Retinal pigment epithelial cell (primary cell): ENCODE measurements at places on chromosomes 16 and 17.

DNA sequence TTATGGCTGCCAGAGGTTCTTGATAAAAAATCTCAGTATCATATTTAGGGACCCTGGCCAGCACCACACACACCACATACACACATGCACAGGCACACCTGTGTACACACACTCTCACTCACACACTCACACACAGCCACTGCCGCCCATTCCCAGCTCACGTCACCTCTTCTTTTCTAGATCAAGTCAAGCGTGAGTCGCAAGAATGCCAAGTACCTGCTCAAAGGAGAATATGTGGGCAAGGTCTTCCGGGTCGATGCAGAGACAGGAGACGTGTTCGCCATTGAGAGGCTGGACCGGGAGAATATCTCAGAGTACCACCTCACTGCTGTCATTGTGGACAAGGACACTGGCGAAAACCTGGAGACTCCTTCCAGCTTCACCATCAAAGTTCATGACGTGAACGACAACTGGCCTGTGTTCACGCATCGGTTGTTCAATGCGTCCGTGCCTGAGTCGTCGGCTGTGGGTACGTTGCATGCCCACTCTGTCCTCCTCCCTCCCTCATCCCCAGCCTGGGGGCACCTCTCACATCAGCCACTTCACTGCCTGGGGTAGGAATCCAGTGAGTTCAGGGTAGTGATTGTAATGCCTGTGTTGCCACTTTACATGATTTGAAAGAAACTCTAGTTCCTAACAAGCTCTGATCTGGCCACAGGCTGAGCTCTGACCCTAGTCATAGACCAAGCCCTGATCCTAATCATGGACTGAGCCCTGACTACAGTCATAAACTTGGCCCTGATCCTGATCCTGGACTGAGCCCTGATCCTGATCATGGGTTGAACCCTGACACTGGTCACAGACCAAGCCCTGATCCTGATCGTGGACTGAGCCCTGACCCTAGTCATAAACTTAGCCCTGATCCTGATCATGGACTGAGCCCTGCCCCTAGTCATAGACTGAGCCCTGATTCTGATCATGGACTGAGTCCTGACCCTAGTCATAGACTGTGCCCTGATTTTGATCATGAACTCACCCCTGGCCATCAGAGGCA, 20.4 kb downstream of the CDH5 start:
- DNase-seq: no peak

DNA sequence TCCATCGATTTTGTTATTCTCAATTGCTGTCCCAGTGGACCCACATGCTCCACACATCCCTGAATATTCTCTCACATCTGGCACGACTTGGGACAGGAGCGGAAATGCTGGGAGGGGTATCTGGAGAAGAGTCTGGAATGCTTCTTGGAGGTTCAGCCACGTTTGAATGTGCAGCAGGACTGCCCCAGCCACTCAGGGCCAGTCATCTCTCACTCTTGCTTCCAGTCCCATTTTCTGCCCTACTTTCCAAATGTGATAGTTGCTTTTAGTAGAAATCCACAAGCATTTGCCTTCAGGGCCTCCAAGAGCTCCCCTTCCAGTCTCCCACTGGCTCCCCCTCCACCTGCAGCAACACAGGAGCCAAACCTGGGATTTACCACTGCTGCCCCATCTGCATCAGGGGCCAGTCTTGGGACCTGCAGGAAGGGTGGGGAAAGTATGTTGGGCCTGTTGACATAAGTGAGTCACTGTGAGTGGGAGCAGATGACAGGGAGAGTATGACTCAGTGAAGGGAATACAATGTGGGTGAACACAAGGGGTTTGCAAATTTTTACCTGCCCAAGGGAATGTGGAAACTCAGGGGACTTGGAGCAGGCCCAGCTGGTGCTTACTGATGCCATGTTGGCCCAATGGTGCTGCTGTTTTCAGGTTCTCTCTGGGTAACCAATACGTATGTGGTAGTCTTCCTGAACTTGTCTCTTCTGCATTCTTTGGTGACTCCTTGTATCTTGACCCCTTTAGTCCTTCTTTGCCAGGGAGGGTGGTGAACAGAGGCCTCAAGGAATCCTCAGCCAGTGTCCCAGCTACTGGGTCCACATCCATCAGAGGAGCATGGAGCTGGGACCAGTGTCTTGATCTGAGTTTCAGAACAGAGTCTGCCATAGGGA, 78.8 kb upstream of the CRHR1 start:
- DNase-seq: no peak

DNA sequence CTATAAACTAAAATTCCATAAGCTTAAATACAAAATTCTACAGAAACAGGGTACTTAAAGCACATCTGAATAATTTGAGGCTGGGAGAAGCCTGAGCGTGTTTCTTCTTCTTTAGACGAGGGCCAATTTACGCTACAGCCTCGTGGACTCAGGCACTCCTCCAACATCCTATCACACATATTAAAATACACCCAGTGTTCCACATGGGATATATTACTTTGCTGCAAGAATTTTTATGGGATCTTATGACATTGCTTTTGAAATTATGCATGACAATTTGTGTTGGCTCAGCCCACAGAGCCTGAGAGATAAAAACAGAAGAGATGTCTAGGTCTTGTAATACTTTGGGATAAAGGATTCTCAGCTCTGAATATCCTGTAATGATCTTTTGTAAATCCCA, 3.5 kb upstream of the TANGO6 start:
- no peak for DNase-seq

DNA sequence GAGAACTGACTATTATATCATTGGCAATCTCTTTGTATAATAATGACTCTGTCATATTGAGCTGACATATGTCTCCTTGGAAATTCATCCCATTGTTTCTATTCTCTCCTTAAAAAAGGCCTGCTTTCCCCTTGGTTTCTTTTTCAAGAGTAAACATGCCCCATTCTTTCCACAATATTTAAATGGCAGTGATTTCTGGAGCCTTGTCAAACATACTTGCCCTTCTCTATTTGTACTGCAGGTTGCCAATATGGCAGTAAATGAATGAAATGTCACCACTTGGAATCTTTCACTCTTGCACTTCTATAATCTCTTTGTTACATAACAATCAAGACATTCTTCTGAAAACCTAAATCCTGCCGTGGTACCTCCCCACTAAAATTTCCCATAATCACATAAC, 1265.1 kb upstream of the CDH8 start:
- no peak for DNase-seq

- DNase-seq: no peak
Measured at GRCh38 chr16:23009075-23009474, 140.2 kb downstream of the USP31 start.

- DNase-seq: no peak
Measured at GRCh38 chr16:17432901-17433576, 37.7 kb downstream of the XYLT1 start.

DNA sequence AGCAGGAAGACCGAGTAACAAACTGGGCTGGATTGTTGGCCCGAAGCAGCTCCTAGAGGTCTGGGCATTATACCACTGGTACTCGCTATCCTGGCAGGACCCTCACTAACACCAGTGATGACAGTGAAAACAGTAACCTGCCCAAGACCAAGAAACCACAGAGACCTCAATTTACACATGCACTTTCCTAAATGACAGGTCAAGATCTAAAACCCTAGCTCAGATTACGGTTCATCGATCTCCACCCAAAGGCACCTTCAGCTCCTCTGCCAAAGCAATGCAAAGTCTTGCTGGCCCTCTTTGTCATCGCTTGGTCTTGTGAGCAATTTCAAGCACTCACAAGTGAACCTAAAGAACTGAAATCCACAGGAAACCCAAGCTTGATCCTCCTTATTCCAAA, 1.5 kb downstream of the PIP4K2B start:
- no peak for DNase-seq

- no peak for DNase-seq
Measured at GRCh38 chr17:32794533-32795246, 82.2 kb downstream of the MYO1D start.

GRCh38 chr17:307295-307691, 45.3 kb downstream of the RPH3AL start:
- no peak for DNase-seq

GRCh38 chr16:23924128-23924527, 88.3 kb downstream of the PRKCB start:
- DNase-seq: no peak

DNA sequence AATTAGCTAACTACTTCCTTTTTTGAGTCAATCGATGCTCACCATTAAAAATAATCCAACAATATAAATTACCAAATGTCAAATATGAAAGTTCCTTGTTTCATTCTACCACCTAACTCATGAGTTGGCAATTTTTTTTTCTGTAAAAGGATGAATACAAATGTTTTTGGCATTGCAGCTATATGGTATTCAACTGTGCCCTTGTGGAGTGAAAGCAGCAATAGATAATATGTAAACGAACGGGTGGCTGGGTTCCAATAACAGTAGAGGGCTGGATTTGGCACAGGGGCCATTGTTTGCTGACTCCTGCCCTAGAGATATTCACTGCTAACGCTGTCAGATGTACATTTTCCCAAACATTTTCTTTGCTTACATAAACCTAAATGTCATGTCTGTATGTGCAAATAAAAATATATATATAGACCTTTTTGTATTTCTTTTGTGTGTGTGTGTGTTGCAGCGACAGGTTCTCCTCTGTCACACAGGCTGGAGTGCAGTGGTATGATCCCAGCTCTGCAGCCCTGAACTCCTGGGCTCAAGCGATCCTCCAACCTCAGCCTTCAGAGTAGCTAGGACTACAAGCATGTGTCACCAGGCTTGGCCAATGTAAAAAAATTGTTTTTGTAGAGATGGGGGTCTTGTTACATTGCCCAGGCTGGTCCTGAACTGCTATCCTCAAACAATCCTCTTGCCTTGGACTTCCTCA, 73.9 kb downstream of the RPGRIP1L start:
- DNase-seq: no peak

DNA sequence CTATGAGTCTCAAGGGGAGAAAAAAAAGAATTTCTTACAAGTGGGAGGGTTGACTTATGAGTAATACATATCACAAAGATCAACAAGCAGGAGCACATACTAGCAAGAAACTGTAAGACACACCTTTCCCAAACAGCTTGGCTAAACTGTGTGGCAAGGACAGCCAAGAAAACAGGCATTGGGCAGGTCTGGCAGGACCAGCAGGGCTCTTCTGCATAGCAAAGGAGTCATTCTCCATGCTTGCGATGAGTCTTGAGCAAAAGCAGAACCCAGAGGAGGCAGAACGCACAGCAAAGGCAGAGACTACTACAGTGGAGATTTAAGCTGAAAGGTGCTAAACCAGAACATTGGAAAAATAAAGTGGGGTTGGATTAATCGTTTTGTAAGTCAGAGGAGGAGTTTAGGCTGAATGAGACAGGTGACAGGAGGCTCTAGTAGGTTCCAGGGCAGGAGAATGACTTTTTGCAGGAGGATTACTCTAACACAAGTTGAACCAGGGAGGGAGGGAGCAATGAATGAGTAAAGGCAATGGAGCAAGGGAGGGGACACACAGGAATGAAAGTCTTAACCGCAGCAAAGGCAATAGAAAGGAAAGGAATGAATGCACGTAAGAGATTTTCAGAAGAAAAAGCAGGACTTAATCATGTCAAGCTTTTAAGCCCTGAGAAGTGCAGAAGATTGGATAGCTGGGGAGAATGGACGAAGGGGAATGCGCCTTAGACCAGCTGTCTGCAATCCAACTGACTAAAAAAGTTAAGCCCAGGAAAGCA, 2.7 kb downstream of the N4BP1 start:
- DNase-seq: peak; percentile 89

GRCh38 chr16:72357910-72358309, 186.0 kb upstream of the PMFBP1 start:
- DNase-seq: no peak

DNA sequence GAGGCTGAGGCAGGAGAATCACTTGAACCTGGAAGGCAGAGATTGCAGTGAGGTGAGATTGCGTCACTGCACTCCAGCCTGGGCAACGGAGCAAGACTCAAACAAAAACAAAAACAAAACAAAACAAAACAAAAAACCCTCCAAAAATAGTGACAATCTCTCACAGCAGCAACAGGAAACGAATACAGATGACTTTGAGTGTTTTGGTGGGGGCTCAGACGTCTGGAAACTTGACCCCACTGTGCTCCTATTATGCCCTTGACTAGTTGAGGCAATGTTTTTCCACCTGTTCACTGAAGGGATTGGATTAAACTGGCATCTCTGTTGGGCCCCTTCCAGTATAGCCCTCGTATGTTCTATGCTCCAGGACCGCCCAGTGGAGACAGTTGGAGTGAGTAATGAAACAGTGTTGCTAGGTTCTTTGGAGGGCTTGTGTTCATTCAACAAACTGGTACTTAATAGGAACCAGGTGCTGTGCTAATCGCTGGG, 167.0 kb downstream of the UTP18 start:
- no peak for DNase-seq

GRCh38 chr17:63519972-63520882, 2.9 kb upstream of the KCNH6 start:
- no peak for DNase-seq

DNA sequence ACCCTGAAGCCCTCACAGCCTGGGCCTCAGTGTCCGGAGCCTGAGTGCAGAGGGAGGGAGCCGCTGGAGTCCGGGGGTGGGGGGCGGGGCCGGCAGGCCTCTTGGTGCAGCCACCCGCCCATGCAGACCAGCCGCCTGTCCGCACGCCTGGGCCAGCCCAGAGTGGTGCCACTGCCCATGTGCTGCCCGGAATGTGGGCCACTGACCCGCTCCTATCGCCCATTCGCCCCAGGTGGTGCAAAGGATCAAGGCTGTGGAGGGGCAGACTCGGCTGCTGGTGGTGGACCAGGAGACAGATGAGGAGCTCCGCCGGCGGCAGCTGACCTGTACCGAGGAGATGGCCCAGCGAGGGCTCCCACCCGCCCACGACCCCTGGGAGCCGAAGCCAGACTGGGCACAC, 2.6 kb downstream of the NHERF2 start:
- no peak for DNase-seq

DNA sequence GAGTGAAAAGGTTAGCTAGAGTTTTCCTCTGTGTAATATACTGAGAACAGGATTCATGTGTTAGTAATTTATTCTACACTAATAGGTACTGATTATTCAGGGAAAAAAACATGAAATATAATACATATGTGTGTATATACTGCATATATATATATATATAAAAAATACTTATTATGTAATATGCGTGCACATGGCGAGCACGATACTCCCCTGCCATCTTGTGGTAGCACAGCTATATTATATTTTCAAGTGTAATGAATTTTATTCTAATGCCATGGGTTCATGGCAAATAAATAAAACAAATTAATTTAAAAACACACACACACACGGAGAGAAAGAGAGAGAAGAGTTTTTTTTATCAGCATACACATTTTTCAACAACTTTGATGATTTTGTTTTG, 460.6 kb downstream of the KCNJ2 start:
- DNase-seq: no peak

GRCh38 chr17:48985436-48986245, 11.5 kb upstream of the IGF2BP1 start:
- no peak for DNase-seq
